MV-4-11 (cell line): ENCODE measurements at places on chromosomes 1 and 21.

GRCh38 chr21:42766739-42767560 lies 112.4 kb downstream of the WDR4 start:
- DNase-seq: no peak

GRCh38 chr1:173429471-173430402 lies 47.4 kb upstream of the PRDX6 start:
- DNase-seq: peak; percentile 75

- DNase-seq: no peak
Observed at GRCh38 chr1:119697598-119697997, 14.1 kb upstream of the PHGDH start.

DNA sequence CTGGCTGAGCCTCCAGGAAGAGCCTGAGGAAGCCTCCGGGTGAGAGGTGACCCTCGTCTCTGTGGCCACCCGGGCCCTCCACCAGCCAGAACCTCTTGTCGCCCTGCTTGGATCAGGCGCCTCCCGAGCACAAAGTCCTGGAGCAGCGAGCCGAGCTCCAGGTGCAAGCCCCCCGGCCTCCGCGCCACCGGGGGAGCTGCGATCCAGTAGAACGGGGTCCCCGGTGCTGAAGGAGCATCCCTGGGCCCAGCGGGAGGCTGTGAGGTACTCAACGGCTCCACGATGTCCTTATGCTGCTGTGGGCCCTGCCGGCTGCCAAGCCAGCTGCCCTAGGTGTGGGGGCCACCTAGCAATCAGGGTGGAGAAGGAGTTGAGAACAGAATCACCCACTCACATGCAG lies 102.8 kb downstream of the PRDM16 start:
- DNase-seq: no peak

- DNase-seq: no peak
Observed at GRCh38 chr1:2198571-2198970, 4.0 kb upstream of the FAAP20 start.

GRCh38 chr1:41827991-41828570 lies 90.6 kb downstream of the HIVEP3 start:
- DNase-seq: no peak

DNA sequence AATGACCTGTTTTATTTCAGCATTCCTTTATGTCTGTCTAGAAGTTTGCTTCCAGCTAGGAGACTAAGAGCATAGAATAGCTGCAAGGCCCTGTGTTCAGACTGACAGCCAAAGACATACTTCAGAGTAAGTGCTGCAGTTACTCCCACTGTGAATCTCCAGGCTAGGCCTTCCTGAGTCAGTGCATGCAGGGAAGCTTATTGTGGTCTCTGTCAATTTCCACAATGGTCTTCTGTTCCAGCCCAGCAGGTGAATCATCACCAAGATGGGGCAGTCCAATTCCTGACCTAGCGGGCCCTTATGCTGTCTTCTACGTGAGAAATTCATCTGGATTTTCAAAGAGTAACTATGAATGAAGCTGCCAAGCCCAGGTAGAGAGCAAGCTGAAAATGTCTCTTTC lies 146.3 kb upstream of the C8B start:
- DNase-seq: no peak

DNA sequence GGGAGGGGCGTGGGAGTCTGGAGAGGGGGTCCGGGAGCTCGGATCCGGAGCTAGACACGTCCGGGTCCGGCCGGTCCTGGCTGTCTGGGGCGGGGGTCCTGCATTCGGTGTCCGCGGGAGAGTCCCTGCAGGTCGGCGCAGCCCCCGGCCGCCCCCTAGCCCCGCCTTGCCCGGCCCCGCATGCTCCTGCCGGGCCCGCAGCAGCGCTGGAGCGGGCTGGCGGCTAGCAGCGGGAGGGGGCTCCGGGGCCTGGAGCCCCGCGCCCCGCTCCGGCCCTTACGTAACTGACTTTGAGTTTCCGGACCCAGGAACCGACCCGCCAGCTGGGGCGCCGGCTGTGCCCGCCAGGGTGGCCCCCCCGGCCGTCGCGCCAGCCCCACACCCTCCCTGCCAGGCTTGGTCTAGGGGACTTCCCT lies 26.9 kb upstream of the EPB41 start:
- no peak for DNase-seq

DNA sequence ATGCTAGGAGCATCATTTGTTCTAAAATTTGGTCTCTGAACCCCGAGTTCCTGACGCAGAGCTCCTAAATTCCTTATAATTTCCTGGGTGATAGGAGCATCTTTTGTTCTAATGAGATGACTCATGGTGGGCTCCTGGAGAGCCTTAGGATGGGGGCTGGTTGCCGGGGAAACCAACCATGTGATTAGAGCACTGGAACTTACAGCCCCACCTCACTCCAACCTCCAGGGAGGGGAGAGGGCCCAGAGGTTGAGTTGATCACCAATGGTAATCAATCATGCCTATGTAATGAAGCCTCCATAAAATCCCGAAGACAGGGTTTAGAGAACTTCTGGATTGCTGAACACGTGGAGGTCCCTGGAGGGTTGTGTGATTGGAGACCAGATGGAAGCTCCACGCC lies 7.7 kb downstream of the SHISAL2A start:
- DNase-seq: no peak

DNA sequence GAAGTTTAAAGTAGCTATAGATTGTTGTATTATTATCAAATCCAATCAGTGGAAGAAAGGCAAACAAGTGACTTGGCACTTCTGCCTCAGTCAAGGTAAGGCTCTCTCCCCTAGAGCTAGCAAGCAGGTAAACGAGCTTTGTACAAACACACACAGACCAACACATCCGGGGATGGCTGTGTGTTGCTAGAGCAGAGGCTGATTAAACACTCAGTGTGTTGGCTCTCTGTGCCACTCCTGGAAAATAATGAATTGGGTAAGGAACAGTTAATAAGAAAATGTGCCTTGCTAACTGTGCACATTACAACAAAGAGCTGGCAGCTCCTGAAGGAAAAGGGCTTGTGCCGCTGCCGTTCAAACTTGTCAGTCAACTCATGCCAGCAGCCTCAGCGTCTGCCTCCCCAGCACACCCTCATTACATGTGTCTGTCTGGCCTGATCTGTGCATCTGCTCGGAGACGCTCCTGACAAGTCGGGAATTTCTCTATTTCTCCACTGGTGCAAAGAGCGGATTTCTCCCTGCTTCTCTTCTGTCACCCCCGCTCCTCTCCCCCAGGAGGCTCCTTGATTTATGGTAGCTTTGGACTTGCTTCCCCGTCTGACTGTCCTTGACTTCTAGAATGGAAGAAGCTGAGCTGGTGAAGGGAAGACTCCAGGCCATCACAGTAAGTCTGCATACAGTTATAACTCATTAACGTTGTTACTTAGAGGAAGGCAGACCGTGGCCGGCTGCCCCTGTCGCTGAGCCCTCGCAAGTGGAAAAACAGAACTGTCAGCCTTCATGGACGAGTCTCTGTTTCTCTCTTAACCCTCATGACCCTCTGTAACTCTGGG lies at the start of gene PALMD:
Gene PALMD (plus strand): TSS at position 415 of the 833 bp plus-strand sequence. CDS start 205 bp downstream, at position 620.
- DNase-seq: no peak

- no peak for DNase-seq
Observed at GRCh38 chr1:175504875-175505555, 238.4 kb downstream of the TNR start.

DNA sequence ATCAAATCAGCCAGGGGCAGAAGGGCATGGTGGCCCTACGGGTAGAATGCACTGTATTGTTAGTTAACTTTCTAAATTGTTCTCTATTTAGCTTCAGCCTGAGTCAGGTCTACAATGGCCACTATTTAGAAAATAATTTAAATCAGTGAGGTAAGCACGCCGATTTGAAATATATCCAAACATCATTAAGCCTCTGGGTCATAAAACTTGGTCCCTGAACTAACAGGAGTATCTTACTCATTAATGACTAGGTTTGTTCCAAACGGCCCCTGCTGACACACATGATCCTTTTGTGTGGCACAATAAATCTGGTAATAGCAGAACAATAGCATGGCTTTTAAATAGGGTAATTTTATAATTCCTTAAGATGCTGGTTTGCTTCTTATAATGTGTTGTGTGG lies 48.4 kb downstream of the STX6 start:
- no peak for DNase-seq

GRCh38 chr1:115476616-115477015 lies 138.6 kb upstream of the NGF start:
- DNase-seq: no peak

DNA sequence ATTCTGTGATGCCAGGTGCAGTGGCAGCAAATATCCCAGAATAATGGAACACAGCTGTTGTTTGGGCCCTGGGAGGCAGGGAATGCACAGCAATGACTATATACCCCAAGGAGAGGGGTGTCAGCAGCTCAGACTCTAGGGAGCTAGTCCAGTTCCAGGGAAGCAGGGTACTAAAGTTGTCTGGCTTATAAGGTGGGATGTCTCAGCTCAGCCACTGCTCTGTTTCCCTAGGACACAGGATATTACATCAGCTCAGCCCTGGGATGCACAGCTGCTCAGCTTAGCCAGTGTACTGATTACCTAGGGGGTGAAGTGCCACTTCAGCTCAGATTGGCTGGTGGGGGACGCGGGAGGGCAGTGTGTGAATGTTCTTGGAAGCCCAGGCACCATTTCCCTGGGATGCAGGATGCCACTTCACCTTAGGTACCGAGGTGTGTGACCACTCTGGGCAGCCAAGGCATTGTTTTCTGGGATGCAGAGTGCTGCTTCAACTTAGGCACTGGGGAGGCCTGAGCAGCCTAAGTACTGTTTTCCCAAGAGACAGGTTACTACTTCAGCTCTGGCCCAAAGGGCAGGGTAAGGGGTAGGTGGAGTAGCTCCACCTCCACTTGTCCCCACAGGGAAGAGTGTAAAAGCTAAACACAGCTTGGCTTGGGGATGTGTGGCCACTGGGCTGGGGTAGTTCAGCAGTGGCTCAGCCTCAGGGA lies 59.4 kb downstream of the DIPK1A start:
- DNase-seq: no peak

DNA sequence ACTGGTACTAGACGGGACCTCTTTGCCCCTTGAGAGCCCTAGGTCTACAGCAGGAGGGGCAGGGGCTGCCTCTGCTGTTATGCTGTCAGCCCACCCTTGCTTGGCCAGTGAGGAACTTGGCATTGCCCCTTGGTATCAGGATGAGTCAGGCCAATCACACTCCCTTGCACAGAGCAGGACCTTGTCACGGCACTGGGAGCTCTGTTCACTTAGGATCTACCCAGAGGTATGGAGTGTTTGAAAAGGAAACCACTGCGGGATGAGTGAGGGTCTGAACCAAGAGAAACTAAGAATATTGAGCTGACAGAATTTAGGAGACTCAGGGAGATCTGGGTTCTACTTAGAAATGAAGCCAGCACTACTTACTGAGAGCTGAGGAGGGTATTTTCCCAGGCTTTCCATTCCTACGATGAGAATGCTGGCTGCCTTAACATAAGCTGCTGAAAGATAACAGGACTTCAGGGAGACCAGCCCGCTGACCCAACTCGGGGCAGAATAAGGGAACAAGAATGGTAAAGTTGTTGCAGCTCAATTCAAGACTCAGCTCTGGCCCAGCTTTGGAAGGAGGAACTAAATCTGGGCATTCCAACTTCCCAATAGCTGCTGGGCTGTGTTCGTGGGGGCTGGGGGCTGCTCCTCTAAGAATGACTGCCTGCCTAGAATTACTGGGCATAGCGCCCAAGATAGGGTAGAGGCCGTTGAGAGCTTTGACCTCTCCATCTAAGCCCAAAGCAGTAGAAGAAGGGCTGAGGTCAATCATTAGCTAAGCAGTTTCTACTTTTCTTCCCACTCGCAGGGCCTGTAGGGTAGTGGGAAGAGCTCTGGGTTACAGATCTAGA lies 1.5 kb downstream of the FABP3 start:
- peak; percentile 5 for DNase-seq

- DNase-seq: no peak
Observed at GRCh38 chr1:43750083-43750482, 42.7 kb downstream of the ST3GAL3 start.
